ENCODE measurements at places on chromosomes 12 and 14. TPM values are rescaled to one million over a fixed set of nuclear protein-coding genes. Genes with fewer than 3 reads are reported as not detected.

Gene KRT82
- total RNA-seq: not detected

Gene ADCY4
- total RNA-seq: 0.40 TPM

- DNase-seq: no peak
These were observed 22.0 kb upstream of the RCOR1 start for GRCh38 chr14:102570334-102570995.

- peak; percentile 67 for DNase-seq
These were observed 214.0 kb upstream of the NOVA1 start for GRCh38 chr14:26811756-26812305.

DNA sequence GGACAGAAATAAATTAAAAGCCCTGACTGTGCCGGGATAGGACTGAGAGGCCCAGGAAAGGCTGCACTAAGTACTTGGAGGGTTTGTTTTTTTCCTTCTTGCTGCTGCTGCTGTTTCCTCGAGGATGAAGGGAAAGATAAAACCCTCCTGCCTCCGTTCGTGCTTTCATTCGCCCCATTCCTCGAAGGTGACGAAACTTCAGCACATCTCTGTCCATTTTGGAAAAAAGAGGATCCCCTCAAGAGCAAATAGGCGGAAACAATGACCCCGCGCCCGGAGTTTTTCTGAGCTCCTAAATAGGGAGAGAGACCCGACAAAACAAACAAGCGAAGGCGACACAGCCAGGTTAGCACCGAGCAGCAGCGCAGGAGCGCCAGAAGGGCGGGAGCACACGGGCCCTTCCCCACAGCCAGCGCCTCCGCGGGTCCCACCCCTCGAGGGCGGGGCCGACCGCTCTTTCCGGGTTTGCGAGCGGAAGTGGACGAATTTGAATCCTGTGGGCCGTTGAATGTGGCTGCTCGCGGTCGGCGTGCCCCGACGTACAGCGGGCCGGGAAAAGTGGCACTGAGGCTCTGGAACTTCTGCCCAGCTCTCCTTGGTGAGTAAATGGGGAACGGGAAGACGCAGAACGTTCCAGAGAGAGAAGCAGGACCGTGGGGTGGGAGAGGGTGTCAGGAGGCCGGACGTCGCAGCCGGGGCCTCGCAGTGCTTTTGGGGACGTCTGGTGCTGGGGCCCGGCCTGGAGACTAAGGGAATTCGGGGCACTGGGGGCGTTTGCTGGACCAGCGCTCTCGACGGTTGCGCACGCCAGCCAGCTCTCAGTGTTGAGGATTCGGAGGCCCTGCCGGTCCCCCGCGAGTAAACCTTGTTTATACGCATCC, at the start of gene G2E3:
TSS of gene G2E3 (plus strand) at position 484 of the 881 bp plus-strand sequence. CDS start 21,922 bp downstream, outside the sequence.
- DNase-seq: peak; percentile 68

Gene HOXC12
- total RNA-seq: not detected
